ENCODE measurements at places on chromosomes 5 and 9.

- DNase-seq: no peak
These were observed 1093.3 kb upstream of the CDH6 start for GRCh38 chr5:30100148-30100713.

DNA sequence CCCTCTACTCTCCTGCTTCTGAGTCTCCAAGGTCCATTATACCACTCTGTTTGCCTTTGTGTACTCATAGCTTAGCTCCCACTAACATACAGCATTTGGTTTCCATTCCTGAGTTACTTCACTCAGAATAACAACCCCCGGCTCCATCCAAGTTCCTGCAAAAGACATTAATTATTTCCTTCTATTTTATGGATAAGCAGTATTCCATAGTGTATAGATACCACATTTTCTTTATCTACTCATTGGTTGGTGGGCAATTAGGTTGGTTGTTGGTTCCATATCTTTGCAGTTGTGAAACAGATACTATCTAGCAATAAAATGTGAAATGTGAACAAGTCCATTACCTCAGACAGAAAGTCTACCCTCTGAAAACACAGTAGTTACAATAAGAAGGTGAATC, 110.3 kb downstream of the DOCK8 start:
- no peak for DNase-seq

- DNase-seq: peak; percentile 70
These were observed 24.3 kb upstream of the POMT1 start for GRCh38 chr9:131478421-131478868.

DNA sequence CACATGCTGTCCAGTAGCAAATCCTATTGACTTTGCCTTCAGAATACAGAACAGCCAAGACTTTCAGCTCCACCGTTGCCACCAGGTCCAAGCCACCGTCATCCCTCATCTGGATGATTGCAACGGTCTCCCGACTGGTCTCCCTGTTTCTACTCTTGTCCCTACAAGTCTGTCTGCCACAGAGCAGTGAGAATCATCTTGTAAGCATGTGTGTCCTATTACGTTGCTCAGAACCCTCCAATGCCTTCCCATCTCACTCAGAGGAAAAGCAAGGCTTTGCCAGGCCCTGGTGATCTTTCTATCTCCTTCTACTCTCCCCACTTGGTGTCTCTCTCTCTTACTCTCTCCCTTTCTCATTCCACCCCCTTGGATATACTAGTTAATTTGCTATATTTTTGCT, 76.7 kb upstream of the GDNF start:
- DNase-seq: no peak

DNA sequence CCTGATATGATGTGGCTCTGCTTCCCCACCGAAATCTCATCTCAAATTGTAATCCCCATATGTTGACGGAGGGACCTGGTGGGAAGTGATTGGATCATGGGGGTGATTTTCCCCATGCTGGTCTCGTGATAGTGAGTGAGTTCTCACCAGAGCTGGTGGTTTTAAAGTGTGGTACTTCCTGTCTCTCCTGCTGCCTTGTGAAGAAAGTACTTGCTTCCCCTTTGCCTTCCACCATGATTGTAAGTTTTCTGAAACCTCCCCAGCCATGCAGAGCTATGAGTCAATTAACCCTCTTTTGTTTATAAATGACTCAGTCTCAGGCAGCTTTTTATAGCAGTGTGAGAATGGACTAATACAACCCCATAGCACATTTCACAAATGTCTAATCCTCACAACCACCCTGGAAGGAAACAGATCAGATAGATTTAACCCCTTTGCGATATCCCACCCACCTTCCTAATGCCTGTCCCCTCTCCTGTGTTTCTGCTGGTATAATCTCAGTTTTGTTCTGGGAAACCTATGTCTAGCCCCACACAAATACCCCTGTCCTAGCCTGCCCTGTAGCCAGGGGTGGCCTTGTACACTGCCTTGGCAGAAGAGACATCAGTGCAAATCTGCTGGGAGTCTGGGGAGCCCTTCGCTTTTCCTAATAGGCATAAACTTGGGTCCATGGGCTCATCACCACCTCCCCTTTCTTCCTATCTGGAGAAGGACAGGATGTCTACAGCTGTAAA, 157.0 kb upstream of the RAI14 start:
- DNase-seq: peak; percentile 75

DNA sequence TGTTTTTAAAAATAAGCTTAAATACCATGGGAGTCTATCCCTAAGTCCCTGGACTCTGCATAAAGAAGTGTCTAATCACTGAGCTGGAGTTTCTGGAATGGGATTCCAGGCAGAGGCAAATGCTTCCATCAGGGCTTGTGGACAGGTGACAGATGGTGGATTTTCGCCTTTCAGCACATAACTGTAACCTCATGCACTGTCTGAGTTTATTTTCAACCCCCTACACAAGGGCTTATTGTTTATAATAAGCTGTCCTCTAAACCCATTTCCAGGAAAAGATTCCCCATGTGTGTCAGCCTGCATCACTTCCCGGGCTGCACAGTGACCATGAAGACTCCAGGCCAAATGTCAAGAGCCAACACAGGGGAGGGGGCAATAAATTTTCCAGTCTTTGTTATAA, 264.0 kb downstream of the PIK3R1 start:
- DNase-seq: no peak

GRCh38 chr5:175750511-175750931, 92.7 kb downstream of the HRH2 start:
- no peak for DNase-seq

DNA sequence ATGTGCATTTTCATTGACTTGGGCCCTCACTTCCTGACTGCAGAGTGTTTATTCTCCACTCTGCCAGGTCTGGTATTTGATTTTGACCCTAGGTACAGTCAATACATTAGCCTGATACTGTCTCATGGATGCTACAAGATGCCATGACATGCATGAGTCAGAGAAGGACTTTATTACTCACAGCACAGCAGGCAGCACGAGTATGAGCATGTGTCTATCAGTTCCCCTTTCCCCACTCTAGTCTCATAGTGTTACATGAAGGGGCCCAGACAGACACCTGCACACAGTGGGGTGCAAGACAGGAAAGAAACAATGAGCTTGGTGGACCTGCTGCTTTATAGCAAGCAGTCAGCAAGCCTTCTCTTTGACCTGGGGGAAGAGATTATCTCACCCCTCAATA, 19.6 kb downstream of the ITGA2 start:
- no peak for DNase-seq

DNA sequence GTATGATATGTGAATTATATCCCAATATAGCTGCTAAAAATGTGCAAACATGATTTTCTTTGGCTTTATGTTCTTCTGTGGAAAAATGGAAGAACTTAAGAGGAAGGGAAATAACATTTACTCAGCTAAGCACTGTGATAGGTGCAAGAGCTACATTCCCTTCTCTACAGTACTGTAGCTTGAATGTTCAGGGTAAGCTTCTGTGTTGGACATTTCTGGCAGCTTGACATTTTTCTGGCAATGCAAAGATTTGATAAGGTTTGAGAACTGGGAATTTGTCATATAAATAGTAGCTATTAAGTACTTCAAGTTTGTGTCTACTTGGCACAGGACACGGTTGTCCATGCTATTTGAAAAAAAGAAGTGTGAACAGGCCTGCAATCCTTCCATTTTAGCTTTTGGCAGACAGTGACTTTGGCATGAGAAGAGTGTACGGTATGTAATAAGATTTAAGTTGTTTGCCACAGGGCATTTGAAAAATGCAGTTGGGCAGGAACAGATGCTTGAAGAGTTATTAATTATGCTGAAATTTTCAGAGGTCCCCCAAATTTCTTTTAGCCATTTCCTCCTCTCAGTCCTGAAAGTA, 77.6 kb downstream of the KIF4B start:
- peak; percentile 44 for DNase-seq

GRCh38 chr5:82925061-82925411, 152.2 kb downstream of the TMEM167A start:
- no peak for DNase-seq

DNA sequence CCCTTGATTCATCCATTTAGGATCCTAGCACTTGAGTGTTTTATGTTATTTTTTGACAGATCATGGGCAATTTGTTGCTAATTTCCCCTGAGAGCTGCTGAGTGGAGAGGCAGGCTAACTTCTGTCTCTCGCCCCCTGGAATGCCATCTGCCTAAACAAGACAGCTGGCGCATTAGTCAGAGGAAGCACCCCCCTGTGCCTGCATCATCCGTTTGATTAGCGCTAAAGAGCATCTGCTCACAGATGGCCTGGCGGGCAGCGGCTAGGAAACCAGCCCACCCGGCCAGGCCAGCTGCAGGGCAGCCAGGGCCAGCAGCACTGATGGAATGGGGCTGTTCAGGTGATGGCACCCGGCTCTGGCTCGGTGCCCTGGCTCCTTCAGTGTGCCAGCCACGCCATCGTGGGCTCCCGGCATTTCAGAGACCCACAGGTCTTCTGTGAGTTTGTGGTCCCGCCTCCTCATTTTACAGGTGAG, 22.9 kb upstream of the ASS1 start:
- DNase-seq: no peak

GRCh38 chr9:120698766-120699165, 15.5 kb downstream of the MEGF9 start:
- peak; percentile 16 for DNase-seq
